ENCODE measurements at places on chromosomes 13 and 19.

- peak; percentile 37 for DNase-seq
Measured at GRCh38 chr19:29967623-29968022, 25.6 kb downstream of the URI1 start.

DNA sequence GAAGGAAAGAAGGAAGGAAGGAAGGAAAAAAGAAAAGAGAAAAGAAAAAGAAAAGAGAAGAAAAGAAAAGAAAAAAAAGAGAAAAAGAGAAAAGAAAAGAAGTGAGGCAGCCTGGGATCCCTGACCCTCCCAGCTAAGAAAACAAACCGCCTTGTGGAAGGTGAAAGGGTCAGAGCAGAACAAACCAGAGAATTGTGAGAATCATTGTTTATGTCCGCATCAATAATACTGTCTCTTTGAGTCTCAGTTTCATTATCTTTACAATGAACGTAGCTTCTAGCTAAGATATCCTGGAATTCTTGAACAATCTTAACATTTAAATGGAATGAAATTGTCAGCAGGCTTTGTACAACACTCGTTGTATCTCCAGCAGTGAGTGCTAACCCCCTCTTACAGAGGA lies 66.4 kb upstream of the SERP2 start:
- peak; percentile 38 for DNase-seq

- peak; percentile 39 for DNase-seq
Measured at GRCh38 chr19:19214892-19215291, 3.1 kb downstream of the NCAN start.

DNA sequence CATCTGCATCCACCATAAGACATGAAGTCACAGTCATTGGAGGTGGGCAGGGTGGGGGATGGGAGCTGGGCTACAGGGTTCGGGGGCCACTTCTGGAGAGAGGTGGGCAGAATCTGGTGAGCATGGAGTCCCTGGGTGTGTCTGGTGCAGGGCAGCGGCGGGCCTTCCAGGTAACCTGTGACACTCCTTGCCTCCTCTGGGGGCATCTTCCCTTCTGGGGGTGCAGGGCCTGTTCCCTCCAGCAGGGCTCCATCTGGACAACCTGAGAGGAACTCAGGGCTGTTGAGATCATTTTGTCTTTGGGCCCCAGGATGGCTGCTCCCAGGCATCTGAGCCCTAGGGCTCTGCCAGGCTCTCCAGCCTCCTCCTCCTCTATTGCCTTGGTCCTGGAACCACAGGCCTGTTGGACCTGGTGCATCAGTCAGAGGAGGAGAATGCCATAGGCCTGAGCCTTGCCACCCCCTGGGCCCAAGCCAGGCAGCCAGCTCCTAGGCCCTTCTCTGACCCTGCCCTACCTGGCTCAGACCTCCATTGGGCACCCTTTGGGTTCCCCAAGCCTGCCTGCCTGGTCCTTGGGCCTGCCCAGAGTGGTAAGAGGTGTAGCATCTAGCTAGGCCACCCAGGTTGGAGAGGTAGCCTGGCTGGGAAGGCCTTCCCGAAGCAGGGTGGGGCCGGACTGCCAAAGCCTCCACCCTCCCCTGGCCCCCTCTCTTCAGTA lies 13.4 kb downstream of the LYL1 start:
- no peak for DNase-seq

GRCh38 chr13:110524541-110525257 lies 36.8 kb downstream of the RAB20 start:
- DNase-seq, result no peak

DNA sequence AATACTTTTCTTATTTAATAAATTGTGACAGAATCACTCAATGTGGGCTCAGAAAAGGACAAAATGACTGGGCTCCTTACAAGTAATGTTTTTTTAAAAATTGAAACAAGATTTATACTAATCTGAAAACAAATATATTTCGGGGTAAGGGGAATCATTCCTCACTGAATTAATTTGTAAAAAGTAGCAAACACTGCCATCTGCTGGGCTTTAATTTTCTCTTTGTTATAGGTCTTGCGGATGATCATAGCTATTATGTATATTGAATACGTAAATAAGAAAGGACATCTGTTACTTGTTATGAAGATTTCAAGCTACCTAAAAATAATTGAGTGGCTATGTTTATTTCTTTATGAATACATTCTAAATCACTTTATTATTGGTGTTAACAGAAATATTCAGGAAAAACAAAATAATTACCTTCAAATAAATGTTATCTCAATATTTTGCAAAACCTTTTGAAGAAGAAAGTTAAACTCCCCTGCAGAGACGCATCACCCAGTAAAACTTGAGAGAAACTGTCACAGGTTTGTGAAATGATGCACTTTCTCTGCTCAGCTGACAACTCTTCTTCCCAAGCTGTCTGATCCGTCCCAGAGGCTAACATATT lies 17.8 kb upstream of the ENOX1 start:
- DNase-seq, result peak; percentile 78

- peak; percentile 31 for DNase-seq
Measured at GRCh38 chr13:43537124-43537523, 249.6 kb downstream of the ENOX1 start.

DNA sequence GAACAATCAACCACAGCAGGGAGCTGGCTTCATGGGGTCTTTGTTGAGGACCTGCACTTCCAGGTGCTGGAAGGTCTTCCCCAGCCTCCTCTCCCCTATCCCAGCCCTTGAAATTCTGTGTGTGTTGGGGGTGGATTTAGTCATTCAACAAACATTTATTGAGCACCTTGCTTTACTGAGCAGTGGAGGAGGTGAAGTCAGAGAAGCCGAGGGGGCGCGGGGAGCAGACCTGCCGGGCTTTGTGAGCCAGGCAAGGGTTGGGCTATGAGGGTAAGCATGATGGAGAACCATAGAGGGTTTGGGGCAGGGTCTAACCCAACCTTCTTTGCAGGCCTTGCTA lies 3.5 kb upstream of the C19orf85 start:
- no peak for DNase-seq

GRCh38 chr13:113001241-113002140 lies 32.5 kb downstream of the MCF2L start:
- peak; percentile 3 for DNase-seq

Data from IMR-90 (cell line).